WTC11 (cell line): ENCODE measurements at places on chromosomes 11 and 22.
A peak's percentile ranks its signal among the peaks of the same experiment; 100 is the strongest.

GRCh38 chr11:62394825-62395538, 23.9 kb upstream of the SCGB1A1 start:
- H3K27ac ChIP-seq: no peak overlapping the region; the same call in 1 of the 2 replicates
- no peaks in the 10 kb centered on the region for H3K36me3 ChIP-seq
- DNase-seq: peak; percentile 78
- H3K4me3 ChIP-seq: peak overlapping the region; percentile 59
- peaks cover 22% of the 10 kb centered on the region for H3K4me1 ChIP-seq
- no peaks in the 10 kb centered on the region for H3K27me3 ChIP-seq

DNA sequence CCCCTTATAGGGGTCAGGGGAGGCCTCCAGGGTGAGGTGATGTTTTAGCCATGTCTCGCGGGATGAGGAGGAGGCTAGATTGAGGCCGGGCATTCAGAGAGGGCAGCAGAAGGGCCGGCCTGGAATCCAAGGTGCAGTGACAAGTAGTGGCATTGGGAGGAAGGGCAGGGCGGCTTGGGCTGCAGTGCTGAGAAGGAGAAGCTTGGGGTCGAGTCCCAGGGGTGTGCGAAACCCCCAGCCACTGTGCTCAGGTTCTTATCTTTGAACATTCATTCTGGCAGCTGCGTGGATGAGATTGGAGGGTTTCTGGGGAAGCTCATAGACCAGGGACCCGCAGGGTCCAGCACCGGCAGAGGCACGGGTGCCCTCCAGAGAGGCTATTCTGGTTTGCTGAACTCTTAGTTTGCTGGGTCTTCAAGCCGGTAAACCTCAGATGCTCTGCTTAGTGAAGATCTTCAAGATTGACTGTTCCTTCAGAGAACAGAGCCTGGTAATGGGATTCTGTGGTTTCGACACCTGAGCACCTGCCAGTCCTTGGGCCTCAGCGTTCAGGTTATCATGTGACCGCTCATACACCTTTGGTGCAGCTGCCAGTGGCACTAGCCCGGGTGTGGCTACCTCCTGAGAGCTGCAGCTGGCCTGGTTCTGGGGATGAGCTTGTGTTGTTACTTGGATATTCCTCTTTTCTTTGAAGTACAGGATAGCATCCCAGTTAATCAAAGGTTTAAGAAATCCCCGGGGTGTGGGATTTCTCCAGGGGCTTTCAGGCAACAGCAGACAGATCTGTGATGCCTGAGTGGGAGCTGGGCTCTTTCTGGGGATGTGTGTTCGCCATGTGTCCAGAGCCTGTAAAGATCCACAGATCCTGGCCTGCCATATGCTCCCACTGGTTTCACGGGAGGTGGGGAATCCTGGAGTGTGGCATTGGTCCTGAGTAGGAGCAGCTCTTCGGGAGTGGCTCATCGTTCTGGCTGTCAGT, 152.8 kb downstream of the TBC1D22A start:
- no peak overlapping the region for H3K4me3 ChIP-seq
- H3K4me1 ChIP-seq: no peaks in the 10 kb centered on the region
- no peak overlapping the region for H3K27ac ChIP-seq
- H3K36me3 ChIP-seq: peaks cover 12% of the 10 kb centered on the region
- H3K27me3 ChIP-seq: no peaks in the 10 kb centered on the region

GRCh38 chr11:16769386-16769785, 30.9 kb downstream of the C11orf58 start:
- H3K27ac ChIP-seq: no peak overlapping the region
- H3K4me3 ChIP-seq: no peak overlapping the region
- no peaks in the 10 kb centered on the region; the same call in 1 of the 2 replicates for H3K4me1 ChIP-seq
- no peaks in the 10 kb centered on the region for H3K36me3 ChIP-seq

DNA sequence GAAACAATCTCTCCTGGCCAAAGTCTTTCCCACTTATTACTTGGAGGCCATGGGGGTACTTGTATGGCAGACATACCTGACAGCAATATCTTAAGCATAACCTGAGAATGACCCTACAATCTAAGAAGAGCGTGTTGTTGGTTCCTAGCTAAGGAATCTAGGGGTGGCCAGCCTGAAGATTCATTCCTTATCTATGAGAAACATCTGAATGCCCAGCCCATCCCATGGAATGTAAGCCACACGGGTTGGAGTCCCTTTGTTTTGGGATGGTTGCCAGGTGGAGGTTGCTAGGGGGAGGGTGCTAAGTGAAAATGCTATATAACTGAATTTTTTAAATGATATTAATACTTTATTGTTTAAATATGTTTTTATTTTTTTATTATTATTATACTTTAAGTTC, 725.0 kb downstream of the ETS1 start:
- no peaks in the 10 kb centered on the region for H3K4me1 ChIP-seq
- H3K27ac ChIP-seq: no peak overlapping the region
- H3K4me3 ChIP-seq: no peak overlapping the region

- DNase-seq: no peak
- no peaks in the 10 kb centered on the region for H3K36me3 ChIP-seq
- H3K4me3 ChIP-seq: no peak overlapping the region
- H3K27ac ChIP-seq: no peak overlapping the region
Observed at GRCh38 chr11:15118431-15118830, 3.7 kb downstream of the INSC start.

- no peaks in the 10 kb centered on the region for H3K36me3 ChIP-seq
- H3K27me3 ChIP-seq: no peaks in the 10 kb centered on the region
- no peak overlapping the region for H3K4me3 ChIP-seq
Observed at GRCh38 chr11:126857860-126858808, 142.4 kb downstream of the KIRREL3 start.

DNA sequence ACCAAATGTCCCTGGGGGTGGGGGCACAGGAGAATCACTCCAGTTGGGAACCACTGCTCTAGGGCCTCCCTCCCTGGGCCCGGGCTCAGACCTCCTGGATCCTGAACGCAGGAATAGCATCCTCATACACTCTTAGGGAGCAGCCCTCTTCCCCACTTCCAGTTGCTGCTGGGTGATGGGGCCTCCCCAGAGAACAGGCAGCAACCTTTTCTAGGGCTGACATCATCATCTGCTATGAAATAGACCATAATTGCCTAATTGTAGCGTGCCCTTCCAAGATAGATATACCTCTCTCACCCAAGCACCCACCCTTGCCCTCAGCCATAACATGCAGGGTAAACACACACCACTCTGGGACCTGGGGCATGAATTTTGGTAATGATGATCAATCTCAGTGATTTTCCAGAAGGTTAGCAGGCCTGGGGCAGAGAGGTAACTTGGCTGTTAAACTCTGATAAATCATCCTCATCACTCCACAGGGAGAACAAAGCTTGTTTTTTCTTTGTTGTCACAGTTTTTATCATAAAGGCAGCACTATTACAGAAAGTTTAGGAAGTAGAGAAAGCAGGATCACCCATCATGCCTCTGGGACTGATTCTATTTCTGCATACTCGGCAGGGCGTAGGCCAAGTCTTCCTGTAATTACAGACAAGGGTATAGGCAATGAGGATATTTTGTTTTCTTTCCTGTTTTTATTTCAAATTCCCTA, 88.3 kb upstream of the PRDM11 start:
- no peak overlapping the region for H3K27ac ChIP-seq
- no peaks in the 10 kb centered on the region for H3K36me3 ChIP-seq
- peaks cover 28% of the 10 kb centered on the region for H3K4me1 ChIP-seq
- H3K4me3 ChIP-seq: no peak overlapping the region
- no peaks in the 10 kb centered on the region for H3K27me3 ChIP-seq
